CD4-positive, alpha-beta T cell (primary cell): ENCODE measurements at places on chromosomes 16 and 17. TPM values are rescaled to one million over a fixed set of nuclear protein-coding genes. Genes with fewer than 3 reads are reported as not detected.

PDIA2 gene
- total RNA-seq, result not detected

MAPT gene
- 0.41 TPM for total RNA-seq

GJD3 gene
- total RNA-seq, result not detected

ERN2 gene
- not detected for total RNA-seq

TMEM98 gene
- not detected for total RNA-seq

PRSS21 gene
- not detected for total RNA-seq

CA4 gene
- total RNA-seq, result not detected

CSH1 gene
- total RNA-seq, result not detected

SMIM36 gene
- not detected for total RNA-seq

RASD1 gene
- total RNA-seq, result 1.8 TPM

HIC1 gene
- total RNA-seq, result 3.0 TPM

MT4 gene
- not detected for total RNA-seq

SYNGR3 gene
- 3.8 TPM for total RNA-seq

CCR7 gene
- 180 TPM for total RNA-seq

ZNF205 gene
- not detected for total RNA-seq

ANKRD40CL gene
- total RNA-seq, result not detected

ZFPM1 gene
- 24.2 TPM for total RNA-seq

CYB5B gene
- total RNA-seq, result 16.0 TPM

PIGS gene
- total RNA-seq, result 76.4 TPM

ASGR1 gene
- 0.64 TPM for total RNA-seq

TBX2 gene
- total RNA-seq, result 0.06 TPM

C17orf100 gene
- 0.70 TPM for total RNA-seq

OR2C1 gene
- not detected for total RNA-seq

APOBR gene
- 5.6 TPM for total RNA-seq
